Activated T-cell treated with anti-CD3 and anti-CD28 coated beads for 1 hour (primary cell): ENCODE measurements at places on chromosomes 1 and 21.

GRCh38 chr1:158952416-158952815, 21.1 kb downstream of the PYHIN1 start:
- DNase-seq: no peak

- no peak for DNase-seq
Observed at GRCh38 chr1:167373986-167374385, 144.3 kb downstream of the CD247 start.

DNA sequence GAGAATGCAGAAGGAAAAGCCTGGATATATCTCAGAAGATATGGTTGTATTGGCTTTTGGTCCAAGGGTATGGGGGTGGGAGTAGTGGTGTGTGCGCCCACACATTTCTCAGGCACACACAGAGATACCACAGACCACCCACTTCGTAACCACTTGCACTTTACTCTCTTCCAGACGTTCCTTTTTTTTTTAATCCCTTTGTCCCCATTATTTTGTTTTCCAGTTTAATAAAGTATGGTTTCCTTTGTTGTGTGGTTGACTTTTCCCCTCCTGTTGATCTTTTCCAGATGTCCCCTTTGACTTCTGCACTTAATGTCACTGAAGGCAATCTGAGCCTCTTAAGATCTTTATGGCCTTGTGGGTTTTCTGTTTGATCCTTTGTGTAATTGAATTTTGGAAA, 10.5 kb upstream of the TARS2 start:
- no peak for DNase-seq

- DNase-seq: no peak
Observed at GRCh38 chr1:172292840-172293239, 127.6 kb upstream of the C1orf105 start.

GRCh38 chr1:175774921-175775320, 31.5 kb upstream of the TNR start:
- DNase-seq: no peak
